ENCODE measurements at places on chromosomes 5 and 9.

- no peak for DNase-seq
Measured at GRCh38 chr9:93902051-93902779, 52.9 kb downstream of the BARX1 start.

DNA sequence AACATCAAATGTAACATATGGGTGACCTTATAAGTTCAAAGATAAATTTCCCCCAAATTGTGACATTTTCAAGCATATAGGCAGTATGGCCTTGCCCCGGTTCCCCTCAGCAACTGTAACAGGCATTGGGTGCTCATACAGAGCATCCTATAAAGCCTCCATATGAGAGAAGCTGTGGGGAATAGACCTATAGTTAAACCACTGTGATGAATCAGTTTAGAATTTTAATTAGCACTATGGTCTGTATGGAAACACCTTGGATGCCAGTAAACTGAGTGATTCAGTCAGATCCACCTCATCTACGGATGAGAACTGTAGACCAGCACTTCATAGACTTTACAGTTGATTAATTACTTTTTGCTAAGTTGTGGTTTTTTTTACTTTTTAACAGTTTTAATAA lies 79.4 kb downstream of the ERCC6L2 start:
- DNase-seq, result no peak

- no peak for DNase-seq
Measured at GRCh38 chr9:107635101-107635802, 145.7 kb upstream of the KLF4 start.

DNA sequence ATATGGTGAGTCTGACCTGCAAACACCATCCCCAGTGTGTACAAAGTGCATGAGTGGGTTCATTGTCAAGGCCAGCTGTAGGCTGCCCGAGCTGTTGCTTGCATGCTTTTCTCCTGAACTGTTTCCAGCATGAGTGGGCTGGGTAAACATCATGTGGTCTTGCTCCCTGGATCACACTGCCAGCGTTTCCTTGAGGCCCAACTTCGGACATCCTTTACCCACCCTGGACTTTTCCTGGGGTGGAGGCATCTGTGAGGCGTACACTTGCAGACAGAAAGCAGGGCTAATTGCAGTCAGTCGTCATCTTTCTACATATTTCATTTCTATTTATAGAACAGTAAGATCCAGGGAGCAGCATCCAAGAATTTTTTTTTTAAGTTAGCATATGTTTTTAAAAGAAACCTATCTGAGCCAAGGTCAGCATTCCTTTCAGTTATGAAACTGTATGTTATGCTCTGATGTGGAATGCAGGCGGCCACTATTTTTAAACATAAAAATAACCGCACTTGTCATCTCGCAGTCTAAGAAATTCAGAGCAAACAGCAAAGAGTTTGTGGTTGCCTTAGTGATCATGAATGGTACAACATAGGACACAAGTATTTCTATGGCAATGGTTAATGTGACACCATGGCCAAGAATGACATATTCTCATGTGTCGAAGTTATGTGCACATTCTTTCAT lies 106.5 kb upstream of the DMRT1 start:
- no peak for DNase-seq

DNA sequence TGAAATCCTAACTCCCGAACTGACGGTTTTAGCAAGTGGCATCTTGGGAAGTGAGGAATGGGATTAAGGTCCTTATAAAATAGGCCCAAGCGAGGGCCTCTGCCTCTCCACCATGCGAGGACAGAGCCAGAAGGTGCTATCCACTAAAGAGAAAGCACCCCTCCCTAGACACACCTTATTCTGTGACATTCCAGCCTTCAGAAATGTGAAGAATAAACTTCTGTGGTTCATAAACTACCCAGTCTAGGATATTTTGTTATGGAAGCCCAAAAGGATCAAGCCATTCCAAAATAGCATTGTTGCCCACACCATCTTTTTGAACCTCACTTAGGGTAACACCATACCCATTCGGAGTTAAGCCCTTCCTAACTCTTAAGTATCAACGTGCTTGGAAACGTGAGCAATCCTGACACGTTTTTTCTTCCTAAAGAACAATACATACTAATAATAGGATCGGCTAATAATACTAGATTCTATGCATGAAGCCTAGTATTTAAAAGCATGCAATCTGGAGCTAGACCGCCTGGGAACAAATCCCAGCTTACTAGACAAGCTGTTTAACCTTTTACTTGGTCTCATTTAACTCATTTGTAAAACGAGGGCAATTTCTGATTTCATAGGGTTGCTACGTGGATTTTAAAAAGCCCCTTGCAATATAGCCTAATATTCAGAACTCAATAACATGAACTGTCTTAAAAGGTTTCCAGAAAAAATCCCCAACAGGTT lies 1.1 kb upstream of the SMC2 start:
- no peak for DNase-seq

GRCh38 chr5:82355496-82355895 lies 77.3 kb upstream of the RPS23 start:
- no peak for DNase-seq

- DNase-seq, result no peak
Measured at GRCh38 chr9:93697352-93698139, 121.2 kb downstream of the PHF2 start.

DNA sequence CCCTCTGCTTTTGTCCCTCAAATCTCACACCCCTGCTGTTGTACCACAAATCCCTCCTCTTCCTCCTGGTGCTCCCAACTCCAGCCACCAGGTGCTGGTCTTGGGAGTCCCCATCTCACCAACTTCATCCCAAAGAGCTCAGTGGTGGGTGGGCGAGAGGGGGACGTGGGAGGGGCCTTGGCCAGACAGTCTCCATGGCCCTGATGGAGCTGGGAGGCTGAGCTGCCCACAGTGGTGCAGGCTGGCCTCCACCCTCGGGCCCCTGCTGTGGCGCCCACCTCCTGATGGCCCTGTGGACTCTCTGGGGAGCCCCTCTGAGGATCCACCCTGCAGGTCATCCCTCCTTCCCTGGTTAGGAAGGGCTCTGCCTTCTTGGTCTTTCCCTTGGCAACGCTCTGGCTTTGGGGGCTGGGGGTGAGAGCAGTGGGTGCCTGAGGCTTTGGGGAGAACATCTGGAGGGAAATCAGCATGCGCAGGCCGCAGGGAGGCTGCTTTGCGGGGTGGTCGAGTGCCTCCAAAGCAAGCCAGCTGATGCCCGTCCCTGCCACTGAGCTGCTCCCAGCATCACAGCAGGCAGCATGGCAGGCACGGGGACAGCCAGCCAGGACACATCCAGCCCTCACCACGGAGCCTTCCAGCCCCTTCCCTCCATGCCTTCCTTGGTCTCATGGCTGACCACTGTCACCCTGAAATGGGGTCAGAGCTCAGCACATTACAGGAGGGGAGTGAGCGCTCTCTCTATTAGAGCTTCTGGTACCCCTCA lies 7.6 kb upstream of the FAM163B start:
- DNase-seq, result no peak

DNA sequence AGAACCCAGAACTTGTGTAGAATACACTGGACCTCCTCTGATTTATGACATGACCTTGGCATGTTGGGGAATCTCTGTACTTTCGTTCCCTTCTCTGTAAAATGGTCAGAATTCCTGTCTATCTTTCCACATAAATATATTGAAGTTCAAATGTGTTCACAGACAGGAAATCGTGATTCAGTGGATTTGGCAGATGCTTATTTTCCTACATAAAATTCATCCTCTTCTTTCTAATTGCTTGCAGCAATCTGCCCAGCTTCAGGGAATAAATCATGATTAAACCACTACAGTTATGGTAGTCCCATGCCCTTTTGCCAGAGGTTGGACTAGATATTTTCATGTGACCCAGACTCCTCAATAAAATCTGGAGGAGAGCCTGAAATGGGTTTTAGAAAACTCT lies 52.1 kb upstream of the ARL15 start:
- DNase-seq, result no peak

DNA sequence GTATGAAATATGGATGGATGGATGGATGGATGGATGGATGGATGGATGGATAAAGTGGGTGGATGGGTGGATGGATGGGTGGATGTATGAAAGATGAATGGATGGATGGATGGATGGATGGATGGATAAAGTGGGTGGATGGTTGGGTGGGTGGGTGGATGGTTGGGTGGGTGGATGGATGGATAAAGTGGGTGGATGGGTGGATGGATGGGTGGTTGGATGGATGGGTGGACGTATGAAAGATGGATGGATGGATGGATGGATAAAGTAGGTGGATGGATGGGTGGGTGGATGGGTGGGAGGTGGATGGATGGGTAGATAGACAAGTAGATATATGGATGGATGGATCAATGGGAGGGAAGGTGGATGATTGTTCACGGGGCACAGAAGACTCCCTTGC lies 19.0 kb downstream of the UNC5A start:
- DNase-seq, result no peak

DNA sequence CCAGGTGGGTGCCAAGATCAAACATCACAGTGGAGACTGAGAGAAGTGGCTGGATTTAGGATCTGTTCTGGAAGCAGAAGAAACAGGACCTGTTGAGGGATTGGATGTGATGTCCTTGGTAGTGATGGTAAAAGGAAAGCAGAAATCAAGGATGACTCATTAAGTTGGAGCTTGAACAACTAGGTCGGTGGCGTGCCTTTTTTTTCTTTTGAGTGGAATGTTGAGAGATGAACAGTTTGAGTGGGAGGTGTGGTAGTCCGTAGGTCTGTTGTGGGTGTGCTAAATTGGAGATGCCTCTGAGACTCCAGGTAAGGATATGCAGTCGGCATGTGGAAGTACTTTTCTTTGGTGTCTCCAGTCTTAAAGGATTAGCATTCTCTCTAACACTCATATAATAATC lies 92.1 kb upstream of the IL12B start:
- no peak for DNase-seq

DNA sequence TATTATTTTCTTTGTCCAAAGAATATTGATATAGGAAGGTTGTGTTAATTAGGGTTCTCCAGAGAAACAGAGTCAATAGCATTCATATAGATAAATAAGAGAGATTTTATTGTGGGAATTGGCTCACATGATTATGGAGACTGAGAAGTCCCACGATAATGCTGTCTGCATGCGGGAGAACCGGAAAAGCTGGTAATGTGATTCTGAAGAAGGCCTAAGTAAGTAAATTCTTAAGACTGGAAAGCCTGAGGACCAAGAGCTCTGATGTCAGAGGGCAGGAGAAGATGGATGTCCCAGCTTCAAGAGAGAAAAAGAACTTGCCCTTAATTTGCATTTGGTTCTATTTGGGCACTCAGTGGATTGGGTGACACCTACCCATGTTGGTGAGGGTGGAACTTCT lies 307.4 kb upstream of the C9orf72 start:
- no peak for DNase-seq

DNA sequence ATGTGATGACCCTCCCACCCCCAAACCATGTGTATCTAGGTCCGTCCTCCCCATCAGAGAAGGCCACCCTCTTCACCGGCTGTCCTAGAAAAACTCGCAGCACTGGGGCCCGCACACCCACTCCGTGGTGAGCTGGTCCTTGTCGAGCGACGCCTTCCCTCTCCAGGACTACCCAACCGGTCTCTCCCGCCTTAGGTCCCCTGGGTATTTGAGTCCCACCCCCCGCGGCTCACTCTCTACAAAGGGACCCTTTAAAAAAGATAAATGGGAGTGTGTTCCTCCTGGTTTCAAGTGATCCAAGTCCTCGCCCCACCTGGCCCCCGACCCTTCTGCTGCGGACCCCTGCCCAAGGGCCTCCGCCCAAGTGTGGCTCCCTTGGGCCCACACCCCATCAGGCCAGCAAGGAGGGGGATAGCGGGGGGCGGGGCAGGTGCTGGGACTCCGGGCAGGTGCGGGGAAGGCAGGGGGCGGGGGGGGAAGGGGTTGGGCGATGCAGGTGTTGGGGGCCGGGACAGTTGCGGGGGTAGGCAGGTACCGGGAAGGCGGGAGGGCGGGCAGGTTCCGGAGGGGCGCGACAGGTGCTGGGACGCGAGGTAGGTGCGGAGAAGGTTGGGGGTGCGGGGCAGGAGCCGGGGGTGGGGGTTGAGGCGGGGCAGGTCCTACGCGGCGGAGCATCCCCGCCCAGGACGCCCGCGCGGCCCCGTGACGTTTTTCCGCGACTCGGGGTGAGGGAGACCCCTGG lies 970 bp upstream of the ARRDC1 start:
- DNase-seq, result no peak

DNA sequence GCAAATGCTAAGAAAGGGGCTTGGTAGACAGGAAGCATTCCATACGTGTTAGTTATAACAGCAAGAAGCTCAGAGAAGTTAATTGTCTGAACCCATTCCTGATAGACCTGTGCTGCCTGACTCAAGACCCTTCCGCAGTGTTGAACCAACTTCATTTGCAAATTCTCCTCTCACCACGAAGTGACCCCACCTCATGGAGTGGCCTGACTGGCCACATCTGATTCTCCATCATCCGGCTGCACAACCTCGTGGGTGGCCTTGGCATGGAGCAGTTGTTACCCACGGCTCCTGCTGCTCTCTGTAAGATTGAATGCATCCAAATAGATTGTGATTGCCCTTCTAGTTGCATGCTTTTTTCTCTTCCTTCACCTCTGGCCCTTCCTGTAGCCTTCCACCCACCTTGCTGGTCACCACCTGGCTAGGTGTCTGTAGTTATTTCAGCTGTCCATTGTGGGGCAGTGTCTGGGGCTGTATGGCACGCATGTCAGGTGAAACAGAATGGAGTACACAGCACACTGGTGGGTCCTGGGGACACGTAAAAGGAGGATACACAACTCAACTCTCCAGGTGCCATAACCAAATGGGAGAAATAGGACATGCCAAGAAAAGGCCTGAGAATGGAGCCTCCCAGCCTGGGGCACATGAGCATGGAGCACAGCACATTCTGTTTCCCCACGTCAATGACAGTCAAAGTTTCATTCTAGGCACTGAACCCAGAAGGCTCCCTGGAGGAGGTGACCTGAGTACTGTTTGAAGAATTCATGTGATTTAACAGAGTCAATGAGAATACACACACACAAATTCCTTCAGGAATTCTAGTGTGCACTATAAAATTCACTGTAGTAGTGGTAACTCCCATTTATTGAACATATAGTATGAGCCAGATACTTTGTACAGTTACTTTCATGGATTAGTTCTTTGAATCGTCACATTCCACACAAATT lies 70.5 kb upstream of the PTCH1 start:
- DNase-seq, result no peak

GRCh38 chr5:5676218-5676617 lies 253.7 kb downstream of the ICE1 start:
- DNase-seq, result no peak

All from PC-9 (cell line).